ENCODE measurements at places on chromosomes 3 and 15.

DNA sequence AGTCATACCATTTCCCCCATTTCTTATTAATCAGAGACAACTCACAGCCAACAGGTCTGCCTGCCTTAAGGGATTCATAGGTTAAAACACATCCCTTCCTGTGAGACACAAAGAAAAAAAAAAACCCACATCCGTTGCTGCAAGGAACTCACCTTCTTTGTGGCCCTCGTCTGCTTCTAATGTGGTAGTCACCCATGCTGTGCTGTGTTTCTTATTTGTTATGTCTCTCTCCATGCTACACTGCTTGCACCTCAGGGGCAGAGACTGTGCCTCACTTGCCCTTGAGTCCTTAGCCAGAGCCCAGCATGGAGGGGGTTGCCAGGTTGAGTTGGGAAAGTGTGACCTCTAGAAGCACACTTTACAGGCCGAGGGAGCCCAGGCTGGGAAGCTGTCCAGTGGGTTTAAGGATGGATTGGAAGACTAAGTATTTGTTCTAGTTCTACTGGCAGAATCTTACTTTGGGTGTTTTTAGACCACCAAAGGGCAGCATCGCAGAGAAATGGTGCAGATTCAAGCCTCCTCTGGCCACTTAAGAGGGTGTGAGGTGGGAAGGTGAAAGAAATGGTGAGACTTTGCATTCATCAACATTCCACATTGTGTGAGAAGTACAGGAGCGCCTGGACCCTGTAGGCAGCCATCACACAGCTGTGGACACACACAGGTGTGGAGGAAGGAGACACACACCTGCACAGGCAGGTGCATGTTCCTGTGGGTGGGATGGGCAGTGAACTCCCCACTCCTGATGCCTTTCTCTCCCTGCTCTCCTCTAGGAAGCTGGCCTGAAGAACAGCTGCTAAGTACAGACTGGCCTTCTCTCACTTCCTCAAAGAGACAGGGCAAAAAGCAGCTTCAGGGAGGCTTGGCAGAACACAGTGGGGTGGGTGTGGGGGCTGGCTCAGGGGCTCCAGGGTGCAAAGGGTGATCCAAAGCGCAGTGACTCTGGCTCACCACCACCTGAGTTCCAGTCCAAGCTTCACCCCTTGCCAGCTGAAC, 48.8 kb downstream of the GLB1 start:
- no peak for DNase-seq

DNA sequence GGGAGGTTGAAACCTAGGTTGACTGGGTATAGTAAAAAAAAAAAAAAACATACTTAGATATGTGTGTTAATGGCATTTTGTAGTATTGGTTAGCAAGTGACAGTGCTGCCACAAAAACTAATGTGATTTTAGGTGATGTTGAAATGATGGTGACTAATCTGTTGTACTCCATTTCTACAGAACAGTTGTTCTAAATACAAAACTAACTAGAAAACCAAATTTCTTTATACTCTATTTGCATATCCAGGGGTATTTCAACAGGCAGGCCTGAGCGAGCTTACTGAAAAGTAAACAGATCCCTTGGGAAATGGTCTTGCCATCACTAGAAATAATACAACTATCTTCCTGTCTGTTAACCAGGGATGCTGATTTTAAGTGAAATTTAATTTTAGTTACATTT, 20.5 kb downstream of the TSC22D2 start:
- no peak for DNase-seq

- DNase-seq = no peak
Observed at GRCh38 chr3:63974451-63974850, 48.8 kb downstream of the PSMD6 start.

DNA sequence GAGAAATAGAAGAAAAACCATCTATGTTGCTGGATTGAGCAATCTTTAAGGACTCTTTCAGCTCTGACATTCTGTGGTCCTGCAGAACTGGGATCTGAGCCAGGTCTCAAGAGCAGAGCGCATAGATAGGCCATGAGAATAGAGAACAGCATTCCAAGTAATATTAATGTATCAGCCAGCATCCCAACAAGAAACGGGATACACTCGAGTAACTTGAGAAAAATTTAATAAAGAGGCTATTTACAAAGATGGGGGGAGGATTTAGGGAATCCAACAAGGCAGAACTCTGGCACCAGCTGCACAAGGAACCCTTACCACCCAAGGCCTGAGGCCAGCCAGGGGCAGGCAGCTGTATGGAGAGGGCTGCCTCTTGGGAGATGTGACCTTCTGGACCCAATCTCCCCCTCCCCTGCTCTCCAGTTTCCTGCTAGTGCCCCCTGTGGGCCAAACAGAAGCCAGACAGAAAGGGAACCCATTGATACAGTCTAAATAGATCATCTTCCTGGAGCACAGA, 8.2 kb downstream of the TMOD2 start:
- peak; percentile 85 for DNase-seq

GRCh38 chr3:171377859-171378258, 82.3 kb downstream of the TNIK start:
- no peak for DNase-seq

DNA sequence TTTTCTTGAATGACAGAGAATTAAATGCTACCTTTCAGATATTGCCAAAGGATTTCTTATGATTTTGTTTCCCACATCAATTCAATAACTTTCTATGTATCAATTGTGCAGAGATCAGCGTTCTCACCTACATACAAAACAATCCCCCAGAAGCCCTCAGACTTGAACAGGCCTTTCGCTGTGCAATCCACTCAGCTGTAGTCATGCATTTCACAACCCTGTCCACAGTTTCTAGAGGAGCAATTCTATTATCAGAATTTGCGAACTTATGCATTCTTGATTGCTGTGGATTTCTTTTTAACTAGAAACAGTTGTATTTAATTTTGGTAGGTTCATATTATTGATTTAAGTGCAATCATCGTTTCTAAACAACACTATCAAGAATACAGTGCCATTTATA, 13.7 kb upstream of the ALCAM start:
- no peak for DNase-seq

DNA sequence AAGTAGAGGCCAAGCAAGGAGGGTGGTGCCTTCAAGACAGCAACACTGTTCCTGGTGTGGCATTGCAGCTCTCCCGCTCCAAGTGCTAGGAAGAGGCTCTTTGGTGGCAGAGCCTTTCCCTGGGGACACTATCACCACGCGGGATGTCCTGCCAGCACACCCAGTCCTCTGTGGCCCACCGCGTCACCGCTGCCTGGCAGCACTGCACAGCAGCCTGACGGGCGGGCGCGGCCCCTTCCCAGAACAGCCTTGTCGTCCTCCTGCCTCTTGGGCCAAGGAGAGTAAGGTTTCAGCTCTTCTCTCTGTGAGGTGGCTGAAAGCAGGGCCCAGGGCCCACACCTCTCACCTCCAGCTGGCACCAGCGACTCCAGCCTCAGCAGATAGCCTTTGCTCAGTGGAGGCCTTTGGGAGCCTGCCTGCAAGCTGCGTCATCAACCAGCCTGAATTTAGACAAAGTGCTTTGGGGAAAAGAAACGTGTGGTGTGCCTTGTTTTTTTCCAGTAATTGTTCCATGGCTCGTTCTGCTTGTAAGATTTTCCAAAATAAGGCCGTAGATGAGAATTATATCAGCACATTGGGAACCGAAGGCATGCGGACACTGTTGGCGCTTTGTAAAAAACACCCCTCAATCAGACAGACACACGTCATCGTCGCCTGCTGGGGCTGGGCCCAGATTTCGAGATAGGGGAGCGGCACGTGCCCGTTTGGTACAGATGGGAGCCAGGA, 65.0 kb downstream of the AAGAB start:
- no peak for DNase-seq

Measured in NCI-H446 treated with DMSO at 0.1 percent for 48 hours (cell line).